Hepatic stellate cell (primary cell): ENCODE measurements at places on chromosomes 13 and 19.

- DNase-seq, result no peak
Observed at GRCh38 chr13:20362484-20363041, 130.4 kb upstream of the GJB6 start.

DNA sequence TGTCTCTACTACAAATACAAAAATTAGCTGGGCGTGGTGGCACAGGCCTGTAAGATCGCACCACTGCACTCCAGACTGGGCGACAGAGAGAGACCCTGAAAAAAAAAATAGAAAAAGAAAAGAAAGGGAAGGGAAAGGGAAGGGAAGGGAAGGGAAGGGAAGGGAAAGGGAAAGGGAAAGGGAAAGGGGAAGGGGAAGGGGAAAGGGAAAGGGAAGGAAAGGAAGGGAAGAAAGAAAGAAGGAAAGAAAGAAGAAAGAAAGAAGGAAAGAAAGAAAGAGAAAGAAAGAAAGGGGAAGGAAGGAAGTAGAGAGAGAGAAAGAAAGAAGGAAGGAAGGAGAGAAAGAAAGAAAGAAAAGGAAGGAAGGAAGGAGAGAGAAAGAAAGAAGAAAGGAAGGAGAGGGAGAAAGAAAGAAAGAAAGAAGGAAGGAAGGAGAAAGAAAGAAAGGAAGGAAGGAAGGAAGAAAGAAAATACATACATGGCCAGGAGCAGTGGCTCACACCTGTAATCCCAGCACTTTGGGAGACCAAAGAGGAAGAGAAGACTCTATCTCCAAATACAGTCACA is 8.1 kb upstream of the SYDE1 start:
- DNase-seq, result no peak

DNA sequence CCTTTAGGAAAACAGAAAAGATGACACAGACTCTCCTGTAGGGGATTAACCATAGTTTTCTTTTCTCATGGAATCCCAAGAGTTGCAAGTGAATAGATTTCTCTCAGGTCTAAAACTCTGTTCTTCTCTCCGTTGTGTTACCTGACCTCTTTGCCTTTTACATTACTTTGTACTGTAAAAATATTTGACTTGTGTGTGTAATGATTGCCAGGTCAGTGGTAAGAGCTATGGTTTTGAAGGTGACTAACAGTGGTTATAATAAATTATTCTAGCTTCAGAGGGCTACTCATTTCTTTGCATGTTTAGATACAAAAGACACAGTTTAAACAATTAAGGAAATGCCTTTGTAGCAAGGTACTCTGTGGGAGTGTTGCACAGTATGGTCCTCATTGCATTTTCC is 23.0 kb upstream of the PSG2 start:
- no peak for DNase-seq

DNA sequence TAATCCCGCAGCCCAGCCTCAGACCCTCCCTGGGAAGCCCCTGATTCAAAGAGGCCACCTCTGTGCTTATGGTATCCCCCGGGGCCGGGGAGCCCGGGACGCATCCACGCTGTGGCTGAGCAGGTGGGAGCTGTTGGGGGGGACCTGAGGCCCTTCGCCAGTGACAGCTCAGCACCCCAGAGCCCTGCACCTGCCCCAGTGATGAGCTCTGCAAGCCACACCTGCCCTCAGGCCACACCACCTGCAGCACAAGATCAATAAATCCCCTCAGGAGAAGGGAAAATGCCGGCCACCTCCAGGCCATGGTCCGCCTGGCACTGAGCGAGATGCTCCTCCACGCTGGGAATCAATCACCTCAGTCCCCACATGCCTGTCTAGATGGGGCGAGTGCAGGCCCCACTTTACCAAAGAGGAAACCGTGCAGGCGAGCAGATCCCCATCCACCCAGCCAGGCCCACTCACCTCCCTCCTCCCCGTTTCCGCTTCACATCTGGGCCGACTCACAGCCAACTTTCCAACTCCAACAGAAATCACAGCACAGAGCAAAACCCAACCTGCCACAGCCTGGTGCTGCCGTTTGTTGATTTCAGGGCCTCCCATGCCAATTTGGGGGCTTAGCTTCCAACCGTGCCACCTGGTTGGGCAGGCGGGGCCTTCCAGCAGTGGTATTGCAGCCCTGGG is 12.8 kb downstream of the MOB3A start:
- DNase-seq, result no peak

DNA sequence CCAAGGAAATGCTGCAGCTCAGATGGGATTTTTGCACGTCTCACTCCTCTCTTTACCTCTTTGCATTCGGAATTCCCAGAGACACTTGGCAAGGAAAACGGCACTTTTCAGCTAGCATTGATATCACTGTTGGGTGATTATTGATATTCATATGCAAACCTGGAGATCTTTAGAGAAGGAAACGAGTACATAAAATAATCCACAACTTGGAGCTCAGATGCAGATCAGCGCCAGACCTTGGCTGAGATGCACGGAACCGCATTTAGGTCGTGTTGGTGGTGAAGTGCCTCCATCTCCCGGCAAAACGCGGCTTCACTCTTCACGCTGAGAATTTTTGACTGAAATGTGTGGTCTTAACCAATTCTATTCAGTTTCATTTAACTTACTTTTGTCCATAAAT is 77.2 kb upstream of the ARHGEF7 start:
- DNase-seq, result no peak

- DNase-seq, result no peak
Observed at GRCh38 chr19:3687774-3688706, 12.2 kb downstream of the PIP5K1C start.

DNA sequence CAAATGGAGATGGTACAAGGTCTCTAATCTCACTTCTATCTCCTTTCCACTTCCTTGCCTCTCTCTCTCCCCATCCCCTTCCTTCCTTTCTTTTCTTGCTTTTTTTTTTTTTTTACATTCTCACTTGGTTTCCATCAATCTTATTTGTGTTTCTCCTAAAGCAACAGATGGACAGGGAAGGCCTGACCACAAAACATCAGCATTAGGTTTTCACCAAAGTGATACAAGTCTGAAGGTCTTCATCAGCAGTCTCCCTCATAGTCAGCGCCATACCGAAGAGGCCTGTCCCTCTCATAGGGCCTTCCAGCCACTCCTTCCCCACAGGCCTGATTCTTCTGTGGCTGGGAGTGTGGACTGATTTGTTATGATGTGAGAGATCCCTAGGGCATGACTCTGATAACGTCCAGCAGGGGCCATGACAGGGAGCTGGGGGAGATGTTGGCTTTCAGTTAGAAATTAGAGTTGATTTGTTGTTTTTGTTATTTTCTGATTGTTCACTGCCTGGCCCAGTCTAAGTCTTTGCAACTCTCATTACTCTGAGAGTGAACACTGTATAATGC is 158.7 kb downstream of the SLC7A1 start:
- no peak for DNase-seq
